ENCODE measurements at places on chromosomes 6 and 20. TPM values are rescaled to one million over a fixed set of nuclear protein-coding genes. Genes with fewer than 3 reads are reported as not detected.

GRCh38 chr20:33753763-33754162 lies 22.0 kb downstream of the ZNF341 start:
- DNase-seq: no peak

DNA sequence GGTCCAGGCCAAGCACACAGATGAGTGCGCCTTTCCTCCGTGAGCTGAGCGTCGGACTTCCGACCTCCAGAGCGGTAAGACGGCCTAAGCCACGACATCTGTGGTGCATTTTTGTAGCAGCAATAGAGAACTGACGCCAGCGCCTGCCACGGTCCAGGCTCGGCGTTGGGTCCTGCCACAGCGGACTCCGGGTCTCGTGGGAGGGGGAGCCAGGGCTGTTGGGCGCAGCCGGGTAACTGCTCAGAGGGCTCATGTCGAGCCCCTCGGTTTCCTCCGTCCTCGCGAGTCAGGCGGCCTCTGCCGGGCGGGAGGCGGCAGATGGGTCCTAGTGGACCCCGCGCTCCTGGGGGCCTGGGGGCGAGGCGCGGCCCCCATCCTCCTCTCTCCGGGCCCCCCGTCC lies 216.1 kb downstream of the QKI start:
- DNase-seq: no peak

ZBTB9 gene
- total RNA-seq: 4.0 TPM

- DNase-seq: no peak
Measured at GRCh38 chr20:41178495-41178894, 41.2 kb downstream of the PLCG1 start.

SIRPA gene
- 16.6 TPM for total RNA-seq

GRCh38 chr6:14224359-14225103 lies 107.0 kb downstream of the CD83 start:
- DNase-seq: no peak

OR12D3 gene
- total RNA-seq: not detected

DNA sequence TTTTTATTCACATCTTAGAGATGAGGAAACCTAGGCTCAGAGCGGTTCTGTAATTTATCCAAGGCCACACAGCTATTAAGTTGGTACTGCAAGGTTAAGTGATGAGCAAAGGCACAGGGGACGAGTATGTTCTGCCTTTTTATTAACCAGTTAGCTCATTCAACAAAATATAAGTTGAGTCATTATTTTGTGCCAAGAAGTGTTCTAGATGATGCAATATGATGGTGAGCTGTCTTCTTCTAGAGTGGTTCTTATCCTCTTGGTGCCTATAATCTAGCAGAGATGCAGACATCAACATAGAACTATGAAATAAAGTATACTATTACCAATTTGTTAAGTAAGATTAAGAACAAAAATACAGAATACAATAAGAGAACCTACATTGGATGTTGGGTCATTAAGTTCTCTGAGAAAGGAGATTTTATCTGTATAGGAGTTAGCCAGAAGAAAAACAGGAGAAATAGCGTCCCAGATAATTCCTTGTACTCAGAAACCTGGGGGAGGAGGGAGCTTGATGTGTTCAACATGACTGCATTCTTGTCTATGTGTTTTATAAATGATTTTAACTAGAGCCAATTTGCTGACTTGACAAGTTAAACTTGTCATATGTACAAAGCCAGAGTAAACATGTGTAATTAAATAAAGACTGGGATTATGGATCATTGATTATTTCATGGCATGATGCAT lies 122.3 kb downstream of the TBXT start:
- DNase-seq: no peak

Measured in lung (tissue), 17 donors.